Activated naive CD4-positive, alpha-beta T cell treated with anti-CD3 and anti-CD28 coated beads for 36 hours (primary cell): ENCODE measurements at places on chromosomes 13 and 19.

GRCh38 chr13:48783695-48784230 lies 130.0 kb downstream of the CYSLTR2 start:
- no peak for DNase-seq

DNA sequence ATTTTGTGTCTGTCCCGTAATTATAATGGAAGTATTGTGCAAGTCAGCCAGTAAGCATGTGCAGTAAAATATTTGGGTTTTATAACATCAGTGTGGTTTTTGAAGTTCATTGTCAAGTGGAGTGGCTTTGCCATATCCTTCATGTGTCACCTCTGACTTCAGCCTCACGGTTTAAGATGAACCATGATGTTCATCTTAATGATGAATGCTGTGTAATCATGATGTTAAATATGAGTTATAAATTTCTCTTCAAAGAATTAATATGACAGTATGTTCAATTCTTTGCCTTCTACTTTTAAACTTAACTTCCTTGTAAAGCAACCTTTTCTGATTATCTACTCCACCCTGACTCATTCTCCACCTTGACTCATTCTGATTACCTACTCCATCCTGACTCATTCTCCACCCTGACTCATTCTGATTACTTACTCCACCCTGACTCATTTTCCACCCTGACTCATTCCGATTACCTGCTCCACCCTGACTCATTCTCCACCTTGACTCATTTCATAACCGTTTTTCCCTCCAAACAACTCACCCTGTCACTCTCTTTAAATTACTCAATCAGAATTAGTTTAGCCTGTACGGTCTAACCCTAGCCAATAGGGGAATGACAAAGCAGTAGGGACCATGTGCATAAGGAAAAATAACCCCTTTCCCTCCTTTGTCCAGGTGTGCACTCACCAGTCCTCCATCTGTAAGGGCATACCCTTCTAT lies 50.3 kb upstream of the ANKRD10 start:
- DNase-seq, result peak; percentile 56

- DNase-seq, result no peak
These were observed 4.6 kb downstream of the ICAM5 start for GRCh38 chr19:10294368-10294697.

DNA sequence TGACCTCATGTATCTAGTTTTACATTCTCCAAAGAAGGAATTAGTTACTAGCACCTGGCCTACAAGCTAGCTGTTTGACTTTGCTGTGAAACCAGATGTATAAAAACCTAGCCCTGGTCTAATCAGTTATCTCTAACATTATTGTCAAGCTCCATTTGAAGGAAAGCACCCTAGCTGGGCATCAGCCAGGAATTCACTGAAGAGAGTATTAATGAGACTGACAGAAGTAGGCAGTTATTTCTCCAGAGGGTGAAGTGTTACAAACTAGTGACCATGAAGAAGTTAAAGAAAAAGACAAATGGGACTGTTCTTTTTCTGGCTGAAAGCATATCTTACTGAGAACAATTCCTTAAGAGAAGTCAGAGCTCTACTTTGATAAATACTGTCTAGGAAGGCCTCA lies 2529.3 kb upstream of the PCDH20 start:
- DNase-seq, result no peak

DNA sequence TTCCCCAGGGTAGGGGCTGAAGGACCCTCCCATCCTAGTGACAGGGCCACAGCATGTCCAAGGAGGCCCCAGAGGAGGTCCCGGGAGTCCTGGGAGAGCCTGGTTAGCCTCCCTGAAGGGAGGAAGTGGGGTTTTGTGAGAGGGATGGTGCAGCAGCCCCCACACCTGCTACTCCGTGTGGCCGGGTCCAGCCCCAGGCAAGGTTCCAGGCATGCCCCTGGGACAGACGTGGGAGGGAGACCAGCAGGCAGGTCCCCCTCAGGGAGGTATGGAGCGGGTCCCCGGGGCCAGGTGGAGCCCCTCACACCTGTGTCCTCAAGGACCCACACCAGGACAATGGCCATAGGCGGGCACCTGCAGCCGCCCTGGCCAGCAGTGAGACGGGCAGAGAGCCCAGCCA lies 1.9 kb upstream of the F7 start:
- DNase-seq, result no peak
